ENCODE measurements at places on chromosomes 16 and 17.

DNA sequence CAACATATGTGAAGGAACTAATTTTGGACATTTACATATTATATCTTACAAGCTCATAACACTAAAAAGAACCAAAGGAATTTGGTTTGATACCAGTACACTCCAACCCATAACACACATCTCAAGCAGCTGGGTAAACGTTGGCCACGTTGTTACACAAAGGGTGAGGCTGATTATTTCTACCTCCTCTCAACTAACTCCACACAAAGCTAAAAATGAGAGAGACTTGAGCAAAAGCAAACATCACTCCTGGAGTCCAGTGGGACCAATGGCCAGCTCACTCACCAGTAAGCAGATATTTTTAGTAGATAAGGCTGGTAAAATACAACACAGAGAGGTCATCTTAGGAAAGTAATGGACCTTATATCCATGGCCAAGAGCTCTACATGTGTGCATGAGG lies 207.6 kb downstream of the MRTFB start:
- no peak for DNase-seq

- DNase-seq = no peak
These were observed 106.2 kb downstream of the XYLT1 start for GRCh38 chr16:17364319-17365210.

DNA sequence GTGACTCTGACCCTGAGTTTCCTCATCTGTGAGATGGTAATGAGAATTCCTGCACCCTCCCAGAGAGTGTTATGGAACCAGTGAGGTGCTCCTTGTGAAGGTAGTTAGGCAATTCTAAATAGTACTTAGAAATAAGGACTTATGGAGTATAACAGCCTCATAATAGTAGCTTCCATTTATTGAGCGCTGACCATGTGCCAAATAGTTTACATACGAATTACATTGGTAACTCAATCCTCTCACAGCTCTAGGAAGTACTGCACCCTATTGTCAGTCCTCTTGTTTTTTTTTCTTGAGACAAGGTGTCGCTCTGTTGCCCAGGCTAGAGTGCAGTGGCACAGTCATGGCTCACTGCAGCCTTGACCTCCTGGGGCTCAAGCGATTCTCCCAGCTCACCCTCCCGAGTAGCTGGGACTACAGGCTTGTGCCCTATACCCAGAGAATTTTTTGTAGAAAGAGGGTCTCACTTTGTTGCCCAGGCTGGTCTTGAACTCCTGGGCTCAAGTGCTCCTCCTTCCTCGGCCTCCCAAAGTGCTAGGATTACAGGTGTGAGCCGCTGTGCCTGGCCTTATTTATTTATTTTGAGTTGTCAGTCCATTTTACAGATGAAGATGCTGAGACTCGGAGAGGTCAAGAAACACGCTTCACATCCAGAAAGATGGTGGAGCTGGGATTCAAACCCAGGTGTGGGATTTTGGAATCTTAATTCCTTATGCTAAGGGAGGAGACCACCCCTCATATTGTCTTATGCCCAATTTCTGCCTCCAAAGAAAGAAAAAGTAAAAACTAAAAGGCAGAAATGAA lies 2.9 kb downstream of the TNS4 start:
- DNase-seq = no peak

DNA sequence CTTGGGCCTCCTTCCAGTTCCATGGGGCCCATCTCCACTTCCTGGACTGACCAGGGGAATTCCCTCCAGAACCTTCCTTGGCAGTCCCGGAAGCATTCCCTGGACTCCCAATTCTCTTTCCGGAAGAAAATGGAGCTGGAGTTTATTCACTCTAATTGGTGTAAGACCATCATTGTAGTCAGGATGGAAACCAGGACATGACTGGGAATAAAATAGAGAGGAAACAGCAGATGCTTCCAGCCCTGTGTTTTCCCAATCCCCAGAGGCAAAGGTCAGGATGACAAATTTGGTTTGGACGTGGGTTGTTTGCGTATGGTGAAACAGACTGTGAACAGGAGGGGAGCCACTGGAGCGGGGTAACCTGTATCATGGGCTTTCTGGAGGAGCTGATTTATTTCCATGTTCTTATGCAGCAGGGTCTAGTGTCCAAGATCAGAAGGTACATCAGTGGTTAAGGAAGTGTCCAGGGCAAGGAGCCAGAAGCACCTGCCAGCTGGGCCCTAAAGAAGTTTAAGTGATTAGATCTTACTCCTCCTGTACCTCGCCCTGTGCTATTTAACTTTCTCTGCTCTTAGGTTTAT lies 8.5 kb upstream of the LONP2 start:
- no peak for DNase-seq

GRCh38 chr16:2473446-2473926 lies 1.4 kb upstream of the TBC1D24 start:
- DNase-seq = no peak

DNA sequence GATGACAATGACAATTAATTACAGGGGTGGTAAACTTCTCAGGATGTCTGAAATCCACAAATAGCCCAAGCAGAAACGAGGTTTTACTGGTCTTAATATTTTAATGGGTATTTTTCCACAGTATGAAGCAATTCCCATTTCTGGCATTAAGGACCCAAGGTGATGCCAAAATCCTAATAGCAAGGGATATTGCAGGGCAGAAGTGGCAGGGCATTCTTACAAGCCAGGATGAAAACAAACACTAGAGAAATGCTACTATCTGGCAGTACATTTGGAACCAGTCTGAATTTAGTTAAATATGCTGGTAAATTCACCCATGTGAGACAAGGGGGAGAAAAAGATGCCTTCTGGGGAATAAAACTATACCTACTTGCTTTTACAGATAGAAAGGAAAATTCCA lies 45.2 kb downstream of the RND2 start:
- DNase-seq = no peak

GRCh38 chr17:61584866-61585265 lies 6.2 kb downstream of the NACA2 start:
- DNase-seq = no peak

- no peak for DNase-seq
These were observed 42.3 kb upstream of the PIK3R6 start for GRCh38 chr17:8909586-8910270.

DNA sequence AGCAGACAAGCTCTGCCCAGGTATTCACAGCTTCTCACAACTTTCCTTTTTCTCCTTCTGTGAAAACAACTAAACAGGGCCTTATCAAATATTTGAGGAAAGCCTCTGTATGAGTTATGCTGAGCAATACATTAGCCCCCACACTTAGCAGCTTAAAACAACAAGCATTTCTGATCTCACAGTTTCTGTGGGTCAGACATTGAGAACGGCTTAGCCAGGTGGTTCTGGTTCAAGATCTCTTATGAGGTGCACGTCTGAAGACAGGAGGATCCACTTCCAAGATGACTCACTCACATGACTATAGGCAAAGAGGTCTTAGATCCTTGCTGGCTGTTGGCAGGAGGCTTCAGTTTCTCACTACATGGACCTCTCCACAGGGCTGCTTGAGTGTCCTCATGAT lies 181.4 kb upstream of the WSCD1 start:
- no peak for DNase-seq

DNA sequence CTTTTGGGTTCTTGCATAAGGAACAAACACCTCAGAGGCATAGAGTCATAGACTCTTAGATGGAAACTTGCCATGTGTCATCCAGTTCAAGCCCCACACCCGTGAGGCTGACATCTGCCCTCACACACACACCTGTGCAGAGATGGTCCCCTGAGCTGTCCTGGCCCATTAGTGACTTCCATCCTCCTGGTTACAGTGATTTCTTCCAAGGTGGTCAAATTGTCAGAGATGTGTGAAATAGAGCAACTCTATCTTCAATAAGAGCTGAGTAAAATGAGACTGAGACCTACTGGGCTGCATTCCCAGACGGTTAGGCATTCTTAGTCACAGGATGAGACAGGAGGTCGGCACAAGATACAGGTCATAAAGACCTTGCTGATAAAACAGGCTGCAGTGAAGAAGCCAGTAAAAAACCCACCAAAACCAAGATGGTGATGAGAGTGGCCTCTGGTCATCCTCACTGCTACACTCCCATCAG lies 342.2 kb upstream of the TNRC6C start:
- no peak for DNase-seq

- no peak for DNase-seq
These were observed 23.7 kb upstream of the RCVRN start for GRCh38 chr17:9928601-9929333.

GRCh38 chr17:73290399-73291259 lies 21.2 kb downstream of the CDC42EP4 start:
- DNase-seq = no peak

All from activated T-helper 9 cell treated with anti-CD3 and anti-CD28 coated beads, Interleukin-2, amount 50 U/mL, for 16 hours (primary cell).